ENCODE measurements at places on chromosomes 7 and 10.
A peak's percentile ranks its signal among the peaks of the same experiment; 100 is the strongest.

- no peak for DNase-seq
These were observed 97.2 kb upstream of the GNA12 start for GRCh38 chr7:2941216-2941859.

DNA sequence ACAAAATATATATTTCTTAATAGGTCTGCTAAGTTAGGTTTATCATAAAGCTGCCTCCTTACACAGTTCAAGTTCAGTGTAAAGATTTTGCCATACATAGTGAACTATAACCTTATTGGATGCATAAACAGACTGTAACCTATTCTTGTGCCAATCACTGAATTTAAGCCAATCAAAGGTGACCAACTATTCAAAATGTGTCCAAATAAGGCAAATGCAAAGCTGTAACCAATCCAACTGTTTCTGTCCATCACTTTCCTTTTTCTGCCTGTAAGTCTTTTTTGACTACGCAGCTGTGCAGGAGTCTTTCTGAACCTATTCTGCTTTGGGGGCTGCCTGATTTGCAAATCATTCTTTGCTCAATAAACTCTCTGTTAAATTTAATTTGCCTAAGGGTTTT is 11.6 kb upstream of the DNMBP start:
- DNase-seq, result no peak

GRCh38 chr10:43039624-43040481 is 37.0 kb upstream of the RET start:
- no peak for DNase-seq

- DNase-seq, result no peak
These were observed 164.6 kb downstream of the PKD1L1 start for GRCh38 chr7:47783456-47784223.

DNA sequence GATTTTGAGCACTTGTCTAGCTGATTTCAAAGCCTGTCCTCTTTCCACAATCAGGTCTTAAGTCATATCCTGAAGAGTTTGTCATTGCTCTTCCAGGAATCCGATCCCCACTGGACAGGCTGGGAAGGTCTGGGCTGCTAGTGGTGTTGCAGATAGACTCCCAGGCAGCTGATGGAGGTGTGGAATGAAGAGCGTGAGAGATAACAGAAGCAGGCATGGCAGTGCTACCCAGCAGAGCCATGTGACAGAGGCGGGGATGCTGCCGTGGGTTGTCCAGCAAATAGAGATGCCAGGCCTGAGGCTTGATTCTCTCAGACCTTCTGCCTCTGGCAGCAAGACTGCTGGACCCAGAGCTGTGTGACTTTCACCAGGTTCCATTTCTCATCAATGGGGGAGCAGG is 116.5 kb upstream of the EEPD1 start:
- DNase-seq, result peak; percentile 33

- no peak for DNase-seq
These were observed 194.4 kb upstream of the IMMP2L start for GRCh38 chr7:111756687-111757178.

GRCh38 chr10:33478089-33478674 is 143.7 kb upstream of the NRP1 start:
- no peak for DNase-seq

DNA sequence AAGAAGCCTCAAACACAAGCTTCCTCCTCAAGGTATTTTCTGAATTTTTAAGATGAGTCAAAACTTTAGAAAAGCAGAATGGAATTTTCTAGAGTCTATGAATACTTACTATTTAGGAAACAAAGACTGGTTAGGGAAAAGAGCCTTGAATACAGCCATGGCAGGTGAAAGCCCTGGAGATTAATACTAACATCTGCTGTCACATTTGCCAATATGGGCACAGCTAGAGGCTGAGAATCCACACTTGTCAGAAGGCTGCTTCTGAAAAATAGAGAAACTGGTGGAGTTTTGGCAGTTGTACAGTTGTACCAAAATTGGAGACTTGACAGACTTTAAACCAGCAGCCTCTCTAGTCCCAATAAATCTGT is 24.3 kb upstream of the CNNM1 start:
- no peak for DNase-seq

DNA sequence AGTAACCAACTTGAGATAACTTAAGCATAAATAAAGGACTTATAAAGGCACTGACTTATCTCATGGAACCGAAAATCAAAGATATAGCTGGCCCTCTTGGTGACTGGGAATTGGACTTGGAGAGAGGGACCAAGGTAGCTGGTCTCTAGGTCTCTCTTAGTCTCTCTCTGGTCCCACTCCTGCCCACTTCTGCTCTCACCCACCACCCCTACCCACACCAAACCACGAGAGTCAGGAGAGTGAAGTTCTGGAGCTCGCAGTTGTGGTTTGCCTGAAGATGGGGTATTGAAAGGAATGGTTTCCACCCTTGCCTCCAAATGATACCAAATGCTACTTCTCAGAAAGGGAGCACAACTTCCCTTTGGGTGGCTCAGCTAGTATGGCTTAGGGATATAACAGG is 216.3 kb downstream of the LRMDA start:
- DNase-seq, result no peak

DNA sequence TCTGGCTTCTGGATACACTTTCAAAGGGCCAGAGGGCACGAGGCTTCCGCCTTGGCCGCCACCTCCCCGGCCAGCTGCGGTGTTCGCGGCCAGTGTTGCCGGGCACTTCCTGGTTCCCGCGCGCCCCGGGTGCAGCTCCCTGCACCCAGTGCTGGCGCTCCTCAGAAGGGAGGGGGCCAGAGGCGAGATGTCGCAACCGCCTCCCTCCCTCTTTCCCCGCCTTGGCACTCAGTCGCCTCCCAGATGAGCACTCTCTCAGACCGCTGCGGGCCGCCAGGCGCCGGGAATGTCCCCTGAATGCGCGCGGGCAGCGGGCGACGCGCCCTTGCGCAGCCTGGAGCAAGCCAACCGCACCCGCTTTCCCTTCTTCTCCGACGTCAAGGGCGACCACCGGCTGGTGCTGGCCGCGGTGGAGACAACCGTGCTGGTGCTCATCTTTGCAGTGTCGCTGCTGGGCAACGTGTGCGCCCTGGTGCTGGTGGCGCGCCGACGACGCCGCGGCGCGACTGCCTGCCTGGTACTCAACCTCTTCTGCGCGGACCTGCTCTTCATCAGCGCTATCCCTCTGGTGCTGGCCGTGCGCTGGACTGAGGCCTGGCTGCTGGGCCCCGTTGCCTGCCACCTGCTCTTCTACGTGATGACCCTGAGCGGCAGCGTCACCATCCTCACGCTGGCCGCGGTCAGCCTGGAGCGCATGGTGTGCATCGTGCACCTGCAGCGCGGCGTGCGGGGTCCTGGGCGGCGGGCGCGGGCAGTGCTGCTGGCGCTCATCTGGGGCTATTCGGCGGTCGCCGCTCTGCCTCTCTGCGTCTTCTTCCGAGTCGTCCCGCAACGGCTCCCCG is at the start of gene FFAR4:
Gene FFAR4, plus strand, starts transcription at position 231 of the 842 bp plus-strand sequence. Its CDS starts 56 bp downstream, at position 287.
- DNase-seq, result peak; percentile 82

DNA sequence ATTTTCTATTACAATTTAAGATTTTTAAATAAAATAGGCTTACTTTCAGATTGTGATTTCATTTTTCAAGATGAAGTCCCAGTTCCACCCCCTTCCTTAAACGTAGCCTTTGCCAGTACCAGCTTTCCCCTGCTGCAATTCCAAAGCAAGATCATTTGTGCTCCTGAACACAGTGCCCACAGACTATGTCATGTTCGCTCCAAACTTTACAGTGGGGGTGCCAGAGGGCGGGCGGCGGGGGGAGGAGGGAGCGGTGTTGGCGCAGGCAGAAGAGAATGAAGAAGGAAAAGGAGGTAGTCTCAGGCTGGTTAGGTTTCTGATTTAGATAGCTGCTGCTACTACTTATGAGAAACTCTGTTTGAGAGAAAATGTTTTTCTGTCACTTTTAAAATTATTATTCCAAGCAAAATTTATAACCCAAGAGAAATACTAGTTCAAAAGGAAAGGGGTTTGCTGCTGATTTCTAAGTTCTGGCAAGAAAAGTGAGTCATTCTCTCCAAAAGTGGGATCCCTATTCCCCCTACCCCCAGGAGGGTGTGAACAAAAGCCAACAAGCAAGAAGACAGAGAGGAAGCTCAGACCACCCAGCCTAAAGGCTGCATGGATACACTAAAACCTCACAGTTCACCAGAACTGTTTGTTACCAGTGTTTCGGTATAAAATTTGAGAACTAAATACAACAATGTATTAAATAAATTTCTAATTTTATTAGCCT is 109.6 kb downstream of the SRPK2 start:
- no peak for DNase-seq

Data from T47D (cell line).